ENCODE measurements at places on chromosomes 2 and 18. TPM values are rescaled to one million over a fixed set of nuclear protein-coding genes. Genes with fewer than 3 reads are reported as not detected.

Gene UGT1A10
- total RNA-seq = not detected

Gene TTC21B
- 81.2 TPM for total RNA-seq

Gene VWC2L
- total RNA-seq = not detected

Gene UPP2
- 0.16 TPM for total RNA-seq

Gene FTCDNL1
- 0.85 TPM for total RNA-seq

Gene LYG1
- 0.79 TPM for total RNA-seq

Gene GPR17
- 0.11 TPM for total RNA-seq

Gene GREB1L
- total RNA-seq = 1.4 TPM

Gene CYRIA
- total RNA-seq = 10.5 TPM

Gene GPR45
- total RNA-seq = not detected

Gene GALR1
- total RNA-seq = 1.1 TPM

GRCh38 chr2:160906878-160907277 lies 253.3 kb upstream of the TANK start:
- no peak for DNase-seq

DNA sequence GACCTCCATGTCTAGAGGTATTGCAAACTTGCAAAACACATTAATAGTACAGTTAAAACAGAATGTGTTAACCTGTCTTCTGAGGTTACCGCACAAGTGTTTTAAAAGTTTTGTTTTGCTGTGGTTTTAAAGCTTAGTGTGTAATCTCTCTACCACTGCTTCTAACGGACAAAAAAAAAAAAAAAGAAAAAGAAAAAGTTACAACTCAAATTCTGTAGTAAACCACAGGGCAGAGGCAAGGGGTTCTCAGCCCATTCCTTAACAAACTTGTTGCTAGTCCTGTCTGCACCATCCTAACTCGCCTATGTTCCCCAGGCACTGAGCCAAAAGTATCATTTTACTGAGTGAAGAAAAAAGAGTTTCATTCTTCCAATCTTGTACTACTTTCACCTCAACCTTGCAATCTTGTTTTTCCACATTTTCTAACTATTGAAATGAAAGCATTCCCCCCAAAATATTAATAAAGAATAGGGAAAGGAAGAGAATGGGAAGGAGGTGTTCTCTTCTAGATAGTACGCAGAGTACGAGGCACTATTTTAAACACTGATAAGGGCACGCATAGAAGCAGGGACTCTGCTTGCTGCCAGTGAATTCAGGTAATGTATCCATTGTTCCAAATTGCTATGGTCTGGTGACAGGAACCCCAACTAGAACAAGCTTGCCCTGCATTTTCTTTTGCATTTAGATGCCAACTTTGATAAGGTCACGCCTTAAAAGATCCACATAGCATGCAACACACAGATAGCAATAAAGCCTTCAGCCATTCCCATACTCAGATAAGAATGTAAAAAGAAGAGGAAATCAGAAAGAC lies 47.1 kb downstream of the IKZF2 start:
- peak; percentile 47 for DNase-seq

DNA sequence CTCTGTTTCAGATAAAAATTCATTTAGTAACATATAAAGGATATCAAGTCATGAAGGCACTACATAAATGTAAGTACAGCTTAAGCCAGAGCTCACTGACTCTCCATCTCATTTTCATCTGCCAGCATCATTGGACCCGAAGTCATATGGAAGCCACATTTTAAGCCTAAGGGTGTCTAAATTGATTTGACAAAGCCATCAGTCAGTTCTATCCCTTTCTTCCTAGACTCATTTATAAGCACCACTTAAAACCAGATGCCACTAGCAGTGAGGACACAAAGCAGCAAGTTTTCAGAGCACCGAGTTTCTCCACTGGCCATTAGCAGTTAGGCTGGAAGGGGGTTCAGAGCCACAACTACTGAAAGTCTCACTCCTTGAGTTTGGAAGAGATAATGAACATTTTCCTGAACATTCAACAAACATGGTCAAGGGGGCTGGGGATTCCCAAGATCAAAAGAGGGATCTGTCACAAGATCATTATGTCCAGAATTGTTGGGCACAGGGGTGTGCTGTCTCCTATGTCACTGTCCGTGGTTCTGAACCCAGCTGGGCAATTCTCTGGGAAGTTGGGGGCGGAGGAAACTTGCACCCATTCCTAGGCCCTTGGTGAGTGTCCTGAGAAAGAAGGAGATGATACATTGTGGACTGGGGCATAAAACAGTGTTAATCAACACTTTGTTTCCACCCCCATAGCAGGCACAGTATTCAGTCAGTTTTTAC lies 158.5 kb upstream of the LMAN1 start:
- no peak for DNase-seq

DNA sequence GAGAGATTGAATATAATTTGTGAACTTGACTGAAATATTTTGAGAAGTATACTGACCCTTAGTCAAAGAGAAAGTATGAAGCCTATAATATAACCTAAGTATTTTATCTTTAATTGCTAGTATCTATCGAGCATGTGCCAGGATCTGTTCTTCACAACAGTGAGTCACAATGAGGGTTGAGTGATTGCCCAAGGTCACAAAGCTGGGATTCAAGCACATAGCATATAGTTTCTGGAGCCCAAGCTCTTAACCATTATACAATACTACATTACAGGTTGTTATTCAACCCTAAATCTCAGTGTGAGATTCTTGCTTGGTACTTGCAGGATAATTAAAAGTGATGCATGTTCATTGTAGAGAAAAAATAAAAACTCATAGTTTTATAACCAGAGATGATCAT lies 97.2 kb downstream of the RAB3GAP1 start:
- no peak for DNase-seq

DNA sequence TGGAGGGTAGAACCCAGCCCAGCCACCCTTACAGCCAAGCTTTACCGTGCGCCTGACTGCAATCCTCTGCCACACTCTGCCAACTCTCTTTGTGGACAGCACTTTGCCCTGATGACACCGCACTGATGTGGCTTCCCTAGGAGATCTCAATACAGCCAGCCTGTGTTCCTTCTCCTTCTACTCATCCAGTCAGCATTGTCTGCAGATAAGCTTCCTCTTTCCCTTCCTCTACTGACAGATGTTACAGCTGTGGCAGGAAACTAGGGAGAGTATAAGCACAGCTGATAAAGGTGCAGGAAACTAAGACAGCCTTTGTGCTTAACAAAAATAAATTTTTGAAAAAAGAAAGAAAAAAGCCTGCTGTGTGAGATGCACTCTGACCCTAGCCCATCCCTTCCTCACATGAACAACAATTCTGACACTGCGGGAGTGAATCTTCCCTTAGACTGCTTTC lies 25.0 kb downstream of the CEP68 start:
- no peak for DNase-seq

DNA sequence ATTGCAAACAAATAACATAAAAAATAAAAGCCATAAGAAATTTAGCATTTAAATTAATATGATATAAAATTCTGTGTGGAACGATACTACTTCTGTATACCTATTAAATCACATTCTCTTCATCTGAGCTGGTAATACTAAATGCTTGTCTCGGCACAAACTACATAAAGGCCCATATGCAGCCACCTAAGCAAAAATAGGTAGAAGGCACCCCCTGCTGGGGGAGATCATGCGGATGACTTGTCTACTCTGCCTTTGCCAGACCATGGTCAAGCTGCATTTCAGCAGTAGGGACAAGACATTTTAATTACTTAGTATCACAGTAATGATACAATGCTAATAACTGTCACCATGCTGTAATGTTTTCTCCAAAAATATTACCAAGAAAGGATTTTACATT lies 108.0 kb downstream of the CDH19 start:
- DNase-seq = peak; percentile 21

DNA sequence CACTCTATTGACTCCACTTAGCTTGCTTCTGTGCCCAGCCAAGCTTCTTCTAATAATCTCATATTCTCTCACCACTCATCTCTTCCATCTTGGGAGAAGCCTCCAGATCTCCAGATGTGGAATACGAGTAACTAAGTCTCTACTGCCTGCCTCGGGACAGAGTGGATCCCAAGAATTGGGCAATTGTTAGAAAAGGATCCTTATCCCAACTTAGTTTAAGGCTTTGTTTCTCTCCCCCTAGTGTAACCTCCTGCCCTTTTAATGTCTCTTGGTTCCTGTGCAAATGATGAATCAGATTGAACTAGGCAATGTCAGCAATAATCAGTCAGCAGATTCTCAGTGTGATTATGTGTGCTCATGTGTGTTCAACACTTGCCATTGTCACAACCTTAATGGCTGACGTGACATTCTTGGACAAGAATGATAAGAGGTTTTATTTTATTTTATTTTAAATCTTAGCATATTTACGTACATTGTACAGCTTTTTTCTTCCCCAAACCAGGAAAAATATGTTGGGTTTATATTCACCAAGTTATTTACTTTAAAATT lies 59.7 kb downstream of the MYO3B start:
- no peak for DNase-seq

DNA sequence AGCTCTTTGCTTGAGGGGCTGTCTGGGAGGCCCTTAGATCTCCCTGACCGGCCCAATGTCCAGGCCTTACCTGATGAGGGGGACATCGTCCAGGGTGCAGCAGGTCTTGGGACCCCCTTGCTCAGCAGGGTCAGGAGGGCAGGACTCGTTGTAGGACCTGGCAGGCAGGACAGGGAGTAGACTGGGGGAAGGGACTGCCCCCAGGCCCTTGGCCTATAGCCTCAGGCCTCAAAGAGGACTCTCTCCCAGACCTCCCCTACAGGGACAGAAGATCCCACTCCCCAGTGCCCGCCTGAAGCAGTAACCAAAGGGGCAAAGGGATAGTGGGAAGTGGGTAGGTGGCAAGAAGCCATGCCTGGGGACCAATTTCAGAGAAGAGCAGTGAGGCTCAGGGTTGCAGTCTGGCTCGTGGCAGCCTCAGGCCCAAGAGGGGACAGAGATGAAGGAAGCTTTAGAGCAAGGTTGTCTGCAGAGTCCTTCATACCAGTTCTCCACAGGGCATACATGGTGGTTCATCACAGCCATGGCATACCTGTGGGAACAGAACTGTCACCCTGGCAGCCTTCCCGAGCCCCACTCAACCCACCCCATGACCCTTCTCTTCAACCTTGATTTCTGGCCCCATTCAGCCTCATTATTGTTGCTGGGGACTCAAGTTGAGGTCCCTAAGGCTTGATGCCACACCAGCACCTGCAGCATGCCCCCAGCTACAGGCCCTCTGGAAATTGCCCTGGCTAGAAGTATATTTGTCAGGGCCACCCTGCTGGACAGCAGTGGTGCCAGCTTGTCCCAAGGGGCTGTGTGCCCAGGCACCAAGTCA lies 1.3 kb downstream of the TMEM150A start:
- DNase-seq = no peak

DNA sequence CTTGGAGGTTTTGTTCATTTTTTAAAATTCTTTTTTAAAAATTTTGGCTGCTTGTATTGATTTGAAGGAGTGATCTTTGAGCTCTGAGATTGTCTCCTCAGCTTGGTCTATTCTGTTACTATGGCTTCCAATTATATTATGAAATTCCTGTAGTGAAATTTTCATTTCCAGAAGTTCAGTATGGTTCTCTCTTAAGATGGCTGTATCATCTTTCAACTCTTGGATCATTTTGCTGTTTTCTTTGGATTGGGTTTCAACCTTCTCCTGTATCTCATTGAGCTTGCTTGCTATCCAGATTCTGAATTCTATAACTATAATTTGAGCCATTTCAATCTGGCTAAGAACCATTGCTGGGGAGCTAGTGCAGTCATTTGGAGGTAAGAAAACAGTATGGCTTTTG lies 270.8 kb upstream of the NT5C1B start:
- DNase-seq = no peak

DNA sequence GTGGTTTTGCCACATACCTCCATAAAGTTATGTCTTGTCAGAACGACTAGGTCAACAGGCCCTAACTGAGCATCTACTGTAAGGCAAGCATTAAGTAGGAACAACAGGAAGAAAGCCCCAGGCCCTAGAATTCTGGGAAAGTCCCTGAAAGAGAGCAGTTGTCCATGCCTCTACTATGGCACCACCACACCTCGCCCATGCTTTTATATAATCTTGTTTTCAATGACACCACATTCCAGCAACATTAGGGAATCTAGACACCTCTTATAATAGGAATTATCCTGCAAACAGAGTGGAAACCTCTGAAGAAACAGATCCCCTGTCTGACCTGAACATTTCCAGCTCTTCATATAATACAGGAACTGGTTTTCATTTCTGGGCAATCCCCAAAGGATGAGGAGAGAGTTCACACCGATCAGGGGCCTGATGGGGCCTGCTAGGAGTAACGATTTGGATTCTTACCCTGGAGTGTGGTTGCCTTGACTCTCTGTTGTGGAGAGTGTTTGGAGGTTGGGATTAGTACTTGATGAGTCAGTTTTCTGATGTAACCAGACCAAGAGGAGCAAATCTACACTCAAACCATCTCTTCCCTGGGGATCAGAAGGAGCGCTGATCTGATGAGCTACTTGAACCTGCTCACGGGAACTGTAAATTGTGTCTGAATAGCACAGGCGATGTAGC lies 31.9 kb upstream of the CEP68 start:
- DNase-seq = no peak

DNA sequence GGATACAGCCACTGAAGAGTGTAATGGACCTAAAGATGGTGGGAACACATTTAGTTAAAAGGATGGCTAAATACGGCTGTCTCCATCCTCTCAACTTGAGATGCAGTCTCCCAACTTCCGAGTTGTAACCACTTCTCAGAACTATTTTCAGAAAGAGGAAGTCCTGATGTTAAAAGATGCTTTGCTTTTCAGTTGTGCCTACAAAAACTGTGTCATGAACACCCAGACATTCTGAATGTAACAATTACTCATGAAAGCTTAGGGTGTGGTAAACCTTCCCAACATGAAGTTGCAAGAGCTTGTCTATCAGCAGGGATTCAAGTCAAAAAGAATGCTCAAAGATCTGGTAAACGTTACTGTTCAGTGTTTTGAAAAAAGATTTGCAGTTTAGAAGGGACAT lies 147.9 kb downstream of the DOCK10 start:
- no peak for DNase-seq

DNA sequence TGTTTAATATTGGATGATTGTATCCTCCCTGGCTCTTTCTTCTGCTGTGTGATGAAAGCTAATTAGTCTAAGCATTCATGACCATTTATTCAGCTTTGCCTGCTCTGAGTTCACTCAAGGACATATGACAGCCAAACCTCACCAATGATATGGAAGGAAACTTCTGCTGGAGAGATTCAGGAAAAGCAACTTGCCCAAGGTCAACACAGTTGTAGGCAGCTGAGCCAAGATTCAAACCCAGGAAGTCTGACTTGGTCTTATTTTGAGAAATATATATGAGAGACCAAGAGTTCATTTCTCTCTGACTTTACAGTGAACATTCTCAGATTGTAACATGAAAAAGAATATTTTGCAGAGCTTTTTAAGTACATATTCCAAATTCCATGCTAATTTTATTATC lies 1588.5 kb upstream of the PIK3C3 start:
- DNase-seq = no peak

DNA sequence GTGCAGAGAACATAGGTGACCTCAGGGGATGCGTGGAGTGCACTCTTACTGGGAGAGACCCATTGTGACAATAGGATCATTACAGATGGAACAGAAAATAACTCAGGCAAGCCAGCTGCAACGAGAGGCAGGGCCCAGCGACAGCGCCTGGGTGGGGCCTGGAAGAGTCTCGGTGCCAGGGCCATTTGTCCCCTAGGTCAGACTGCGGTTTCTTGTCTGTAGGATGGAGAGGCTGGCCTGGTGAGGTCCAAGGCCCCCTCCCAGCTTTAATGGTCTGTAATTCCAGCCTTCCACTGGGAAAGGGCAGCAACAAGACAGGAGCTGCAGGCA lies 208.6 kb upstream of the APCDD1 start:
- DNase-seq = no peak

GRCh38 chr2:204901591-204901990 lies 356.3 kb downstream of the PARD3B start:
- no peak for DNase-seq

All from urinary bladder (tissue), 4 donors.